ENCODE measurements at places on chromosomes 16 and 17. TPM values are rescaled to one million over a fixed set of nuclear protein-coding genes. Genes with fewer than 3 reads are reported as not detected.

The SLC6A2 gene
- 4.1 TPM for total RNA-seq

The CCDC154 gene
- 0.49 TPM for total RNA-seq

The PEMT gene
- total RNA-seq: 18.8 TPM

The CACNG1 gene
- 5.4 TPM for total RNA-seq

The KRTAP1-1 gene
- total RNA-seq: 7.5 TPM

The DOC2B gene
- total RNA-seq: 4.4 TPM

The CCDC78 gene
- 0.20 TPM for total RNA-seq

The MT4 gene
- total RNA-seq: 76.2 TPM

The LPO gene
- not detected for total RNA-seq

The TUBB3 gene
- total RNA-seq: 7.6 TPM

The JUP gene
- 163 TPM for total RNA-seq

The CA5A gene
- not detected for total RNA-seq

The PLXDC1 gene
- 5.4 TPM for total RNA-seq

DNA sequence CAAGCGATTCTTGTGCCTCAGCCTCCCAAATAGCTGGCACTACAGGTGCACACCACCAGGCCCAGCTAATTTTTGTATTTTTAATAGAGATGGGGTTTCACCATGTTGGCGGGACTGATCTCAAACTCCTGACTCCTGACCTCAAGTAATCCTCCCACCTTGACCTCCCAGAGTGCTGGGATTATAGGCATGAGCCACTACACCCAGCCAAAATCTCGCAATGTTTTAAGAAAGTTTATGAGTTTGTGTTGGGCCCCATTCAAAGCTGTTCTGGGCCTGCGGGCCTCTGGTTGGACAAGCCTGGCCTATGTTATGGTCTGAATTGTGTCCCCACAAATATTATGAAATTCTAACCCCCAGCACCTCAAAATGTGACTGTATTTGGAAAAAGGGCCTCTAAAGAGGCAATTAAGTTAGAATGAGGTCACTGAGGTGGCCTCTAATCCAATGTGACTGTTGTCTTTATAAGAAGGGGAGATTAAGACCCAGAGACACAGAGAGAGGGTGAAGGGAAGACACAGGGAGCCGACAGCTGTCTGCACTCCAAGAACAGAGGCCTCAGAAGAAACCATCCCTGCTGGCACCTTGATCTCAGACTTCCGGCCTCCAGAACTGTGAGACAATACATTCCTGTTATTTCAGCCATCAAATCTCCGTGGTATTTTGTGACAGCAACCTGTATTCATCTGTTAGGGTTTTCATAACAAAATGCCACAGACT is 469.9 kb downstream of the HS3ST4 start:
- DNase-seq: no peak

GRCh38 chr16:81918927-81919326 is 92.3 kb downstream of the SDR42E1 start:
- no peak for DNase-seq

GRCh38 chr17:80970044-80970761 is 21.4 kb upstream of the CHMP6 start:
- DNase-seq: no peak

DNA sequence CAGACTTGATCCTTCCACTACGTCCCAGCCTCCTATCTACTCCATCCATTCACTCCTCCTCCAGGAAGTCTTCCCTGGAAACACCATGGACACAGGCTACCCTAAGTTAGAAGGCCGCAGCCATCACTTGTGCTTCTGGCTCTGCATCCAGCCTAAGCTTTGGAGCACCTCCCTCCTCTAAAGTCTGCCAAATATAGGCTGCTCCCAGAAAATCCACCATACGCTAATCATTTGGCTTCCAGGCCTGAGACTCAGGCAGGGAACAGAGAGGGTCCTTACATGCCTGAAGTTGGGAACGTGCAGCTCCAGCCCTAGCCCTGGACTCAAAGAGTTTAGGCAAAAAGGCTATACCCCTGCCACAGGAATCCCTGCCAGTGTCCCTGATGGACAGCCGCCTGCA is 6.7 kb downstream of the PCGF2 start:
- DNase-seq: peak; percentile 42

DNA sequence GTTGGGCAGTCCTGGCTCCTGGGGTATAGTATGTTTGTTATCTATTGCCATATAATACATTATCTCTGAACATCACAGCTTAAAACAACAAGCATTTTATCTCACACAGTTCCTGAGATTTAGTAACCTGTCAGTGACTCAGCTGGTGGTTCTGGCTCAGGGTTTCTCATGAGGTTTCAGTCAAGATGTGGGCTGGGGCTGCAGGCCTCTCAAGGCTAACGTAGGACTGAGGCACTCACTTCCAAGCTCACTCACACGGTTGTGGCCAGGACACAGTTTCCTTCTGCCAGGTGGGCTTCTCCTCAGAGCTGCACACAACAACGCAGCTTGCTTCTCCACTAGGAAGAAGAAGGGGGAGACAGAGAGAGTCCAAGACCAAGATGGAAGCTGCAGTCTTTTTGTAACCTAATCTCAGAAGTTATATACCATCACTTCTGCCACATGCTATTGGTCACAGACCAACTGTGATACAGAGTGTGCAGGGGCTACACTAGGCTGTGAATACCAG is 10.3 kb upstream of the MED13 start:
- DNase-seq: no peak

DNA sequence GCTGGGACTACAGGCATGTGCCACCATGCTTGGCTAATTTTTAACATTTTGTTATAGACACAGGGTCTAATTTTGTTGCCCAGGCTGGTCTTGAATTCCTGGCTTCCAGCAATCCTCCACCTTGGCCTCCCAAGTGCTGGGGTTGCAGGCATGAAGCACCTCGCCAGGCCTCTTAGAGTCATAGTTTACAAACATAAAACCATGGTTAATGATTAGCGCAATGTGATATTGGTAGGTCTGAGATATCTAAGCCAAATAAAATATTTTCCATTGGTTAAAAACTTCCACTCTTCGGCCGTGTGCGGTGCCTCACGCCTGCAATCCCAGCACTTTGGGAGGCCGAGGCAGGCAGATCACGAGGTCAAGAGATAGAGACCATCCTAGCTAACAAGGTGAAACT is 16.6 kb downstream of the TXNDC11 start:
- DNase-seq: no peak

DNA sequence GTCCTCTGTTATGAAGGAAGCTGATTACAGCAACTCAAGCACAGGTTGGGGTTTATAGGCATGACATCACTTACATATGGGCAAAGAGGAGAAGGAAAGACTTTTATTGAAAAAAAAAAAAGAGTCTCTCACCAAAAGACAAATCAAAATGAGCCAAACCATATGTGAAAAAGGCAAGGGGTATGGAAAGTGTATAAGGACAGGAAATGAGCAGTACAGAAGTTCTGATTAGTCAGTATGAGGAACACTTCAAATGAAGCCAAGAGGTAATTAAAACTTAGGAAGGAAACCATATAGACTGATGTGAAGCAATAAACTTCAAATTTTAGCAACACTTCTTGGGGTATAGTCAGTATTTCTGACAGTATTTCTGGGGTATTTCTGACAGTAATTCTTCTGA is 1372.6 kb downstream of the CDH11 start:
- peak; percentile 1 for DNase-seq

DNA sequence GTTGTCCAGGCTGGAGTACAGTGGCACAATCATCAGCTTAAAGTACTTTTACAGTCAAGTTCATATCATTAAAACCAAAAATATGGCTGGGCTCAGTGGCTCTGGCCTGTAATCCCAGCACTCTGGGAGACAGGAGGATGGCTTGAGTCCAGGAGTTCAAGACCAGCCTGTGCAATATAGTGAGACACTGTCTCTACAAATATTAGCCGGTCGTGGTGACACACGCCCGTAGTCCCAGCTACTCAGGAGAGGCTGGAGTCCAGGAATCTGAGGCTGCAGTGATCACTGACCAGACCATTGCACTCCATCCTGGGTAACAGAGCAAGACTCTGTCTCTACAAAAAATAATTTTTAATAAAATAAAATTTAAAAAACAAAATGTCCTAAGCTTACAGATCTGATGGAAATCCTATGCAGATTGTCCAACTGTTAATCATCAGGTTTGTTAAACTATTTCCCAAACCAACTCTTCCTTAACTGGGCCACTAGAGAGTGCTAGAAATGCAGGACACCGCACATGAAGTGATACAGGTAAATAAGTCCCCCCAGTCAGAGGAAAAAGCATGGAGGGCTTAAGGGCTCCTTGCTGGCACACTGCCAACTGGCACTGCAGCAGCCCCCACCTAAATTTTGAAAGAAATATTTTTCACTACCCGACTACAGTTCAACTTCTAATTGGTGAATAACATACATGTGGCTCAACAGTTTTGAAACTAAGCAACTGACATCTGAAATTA is 2.8 kb downstream of the USP22 start:
- peak; percentile 37 for DNase-seq

- DNase-seq: no peak
Measured at GRCh38 chr16:69921127-69921526, 30.0 kb upstream of the CLEC18A start.

DNA sequence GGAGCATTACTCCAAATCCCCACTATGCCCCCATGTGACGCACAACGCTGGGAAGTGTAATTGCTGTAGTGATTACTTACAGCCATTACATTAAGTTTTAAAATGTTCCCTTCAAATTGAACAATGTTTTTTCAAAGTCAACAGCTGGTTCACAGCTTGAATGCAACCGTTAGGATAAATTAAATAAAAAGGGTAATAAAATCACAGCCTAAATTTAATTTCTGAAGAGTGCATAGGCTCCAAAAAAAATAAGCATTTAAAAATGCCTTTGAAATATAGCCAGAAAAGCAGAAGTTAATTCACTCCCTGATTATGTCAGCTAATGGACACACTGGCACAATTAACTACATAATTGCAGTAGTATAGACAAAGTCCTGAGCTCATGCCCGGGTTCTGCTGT is 50.5 kb upstream of the KDM8 start:
- DNase-seq: no peak

GRCh38 chr17:38395090-38395489 is 33.2 kb upstream of the ARHGAP23 start:
- no peak for DNase-seq

- DNase-seq: no peak
Measured at GRCh38 chr17:57957886-57958285, 2.7 kb upstream of the CUEDC1 start.

- DNase-seq: no peak
Measured at GRCh38 chr16:17371299-17371698, 99.5 kb downstream of the XYLT1 start.

- DNase-seq: peak; percentile 83
Measured at GRCh38 chr16:84754353-84754856, 54.6 kb downstream of the USP10 start.

GRCh38 chr17:4796552-4796920 is 572 bp downstream of the PSMB6 start:
- no peak for DNase-seq

DNA sequence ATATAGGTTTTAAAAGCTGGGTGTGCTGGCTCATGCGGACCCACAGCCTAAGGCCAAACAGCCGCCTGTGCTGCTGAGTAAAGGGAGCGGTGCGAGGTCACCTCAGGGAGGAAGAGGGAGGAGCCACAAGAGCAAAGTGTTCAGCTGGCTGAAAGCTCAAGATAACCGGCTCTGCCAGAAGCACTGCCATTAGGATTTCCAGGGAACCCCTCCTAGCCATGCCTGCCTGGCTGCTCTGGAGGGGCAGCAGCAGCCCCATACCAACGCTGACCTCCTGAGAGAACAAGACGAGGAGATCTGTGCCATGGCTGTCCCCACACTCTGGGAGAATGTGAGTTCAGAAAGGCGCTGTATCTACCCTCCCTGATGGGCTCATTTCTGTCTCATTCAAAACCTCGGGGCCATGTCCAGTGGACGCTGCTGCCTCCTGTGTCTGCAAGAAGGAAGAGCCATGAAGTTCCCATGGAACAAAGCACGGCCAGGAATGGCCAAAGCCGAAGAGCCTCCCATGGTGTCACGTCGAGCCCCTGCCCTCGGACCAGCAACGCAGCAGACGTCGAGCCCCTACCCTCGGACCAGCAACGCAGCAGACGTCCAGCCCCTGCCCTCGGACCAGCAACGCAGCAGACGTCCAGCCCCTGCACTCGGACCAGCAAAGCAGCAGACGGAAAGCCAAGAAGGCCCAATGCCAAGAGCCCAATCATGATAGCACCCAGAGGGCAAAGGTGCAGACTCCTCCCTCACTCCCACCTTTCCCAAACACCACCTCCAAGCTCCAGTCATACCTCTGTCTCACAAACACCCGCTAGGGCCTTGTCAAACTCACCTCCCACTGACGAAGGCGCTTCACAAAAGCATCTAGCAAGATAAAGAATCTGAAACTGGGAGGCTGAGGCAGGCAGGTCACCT is 107.0 kb downstream of the ANKRD11 start:
- no peak for DNase-seq

DNA sequence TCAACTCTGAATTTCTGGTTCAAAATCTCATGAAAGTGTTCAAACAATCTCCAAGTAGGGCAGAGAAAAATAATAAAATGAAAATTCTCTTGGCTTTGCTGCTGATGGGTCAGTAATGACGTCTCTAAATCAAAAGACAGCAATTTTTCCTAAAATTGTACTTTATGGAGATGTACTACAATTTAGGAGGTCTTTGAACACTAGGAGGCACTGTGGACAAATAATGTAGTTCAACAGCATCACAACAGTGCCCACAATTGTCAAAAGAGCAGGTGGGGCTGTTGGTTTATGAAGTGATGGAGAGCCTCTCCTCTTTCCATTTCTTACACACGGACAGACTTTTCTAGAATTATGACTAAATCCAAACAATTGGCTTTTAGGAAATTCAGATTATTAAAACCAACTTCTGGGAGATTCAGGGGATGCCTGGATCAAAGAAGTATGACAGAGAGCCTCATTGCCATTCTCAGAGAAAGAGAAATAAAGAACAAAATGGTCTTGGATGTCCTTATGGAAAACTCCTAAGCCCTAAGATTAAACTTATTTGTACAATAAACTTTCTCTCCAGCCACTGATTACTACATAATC is 23.8 kb downstream of the EZH1 start:
- peak; percentile 40 for DNase-seq

GRCh38 chr16:50393858-50394802 is 25.3 kb upstream of the BRD7 start:
- DNase-seq: no peak

- DNase-seq: no peak
Measured at GRCh38 chr17:71363661-71364060, 757.2 kb upstream of the SOX9 start.

DNA sequence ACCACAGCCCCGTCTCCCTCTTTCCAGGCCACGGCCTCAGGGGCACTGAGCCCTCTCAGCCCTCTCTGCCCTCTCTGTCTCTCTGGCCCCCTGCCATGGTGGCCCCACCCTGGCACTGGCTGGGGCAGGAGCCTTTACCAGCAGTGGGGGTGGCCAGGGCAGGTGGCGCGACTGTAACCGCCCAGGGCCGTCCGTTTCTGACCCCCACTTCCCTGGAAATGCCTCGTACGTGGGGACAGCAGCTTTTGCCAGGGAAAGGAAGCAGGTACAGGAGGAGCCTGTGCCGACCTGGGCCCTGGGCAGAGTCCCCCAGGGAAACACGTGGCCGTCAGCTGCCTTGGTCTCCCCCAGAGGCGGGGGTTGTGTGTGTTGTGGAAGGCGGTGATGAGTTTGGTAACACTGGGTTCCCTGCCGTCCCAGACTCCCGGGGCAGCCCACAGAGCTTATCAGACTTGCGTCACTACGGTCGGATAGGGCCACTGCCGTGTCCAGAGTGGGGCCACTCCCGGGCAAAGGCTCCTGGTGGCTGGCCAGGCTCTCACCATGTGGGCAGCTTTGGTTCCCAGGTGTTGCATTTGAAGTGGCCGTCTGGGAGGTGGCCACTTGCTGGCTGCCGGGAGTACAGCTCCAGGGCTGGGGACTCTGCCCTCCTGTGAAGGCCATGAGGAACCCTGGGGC is 249.3 kb upstream of the CIBAR2 start:
- DNase-seq: no peak

- no peak for DNase-seq
Measured at GRCh38 chr17:6381526-6382465, 53.1 kb downstream of the AIPL1 start.
